ENCODE measurements at places on chromosomes 3 and 15.

- no peak for DNase-seq
These were observed 15.5 kb upstream of the ONECUT1 start for GRCh38 chr15:52805351-52806283.

DNA sequence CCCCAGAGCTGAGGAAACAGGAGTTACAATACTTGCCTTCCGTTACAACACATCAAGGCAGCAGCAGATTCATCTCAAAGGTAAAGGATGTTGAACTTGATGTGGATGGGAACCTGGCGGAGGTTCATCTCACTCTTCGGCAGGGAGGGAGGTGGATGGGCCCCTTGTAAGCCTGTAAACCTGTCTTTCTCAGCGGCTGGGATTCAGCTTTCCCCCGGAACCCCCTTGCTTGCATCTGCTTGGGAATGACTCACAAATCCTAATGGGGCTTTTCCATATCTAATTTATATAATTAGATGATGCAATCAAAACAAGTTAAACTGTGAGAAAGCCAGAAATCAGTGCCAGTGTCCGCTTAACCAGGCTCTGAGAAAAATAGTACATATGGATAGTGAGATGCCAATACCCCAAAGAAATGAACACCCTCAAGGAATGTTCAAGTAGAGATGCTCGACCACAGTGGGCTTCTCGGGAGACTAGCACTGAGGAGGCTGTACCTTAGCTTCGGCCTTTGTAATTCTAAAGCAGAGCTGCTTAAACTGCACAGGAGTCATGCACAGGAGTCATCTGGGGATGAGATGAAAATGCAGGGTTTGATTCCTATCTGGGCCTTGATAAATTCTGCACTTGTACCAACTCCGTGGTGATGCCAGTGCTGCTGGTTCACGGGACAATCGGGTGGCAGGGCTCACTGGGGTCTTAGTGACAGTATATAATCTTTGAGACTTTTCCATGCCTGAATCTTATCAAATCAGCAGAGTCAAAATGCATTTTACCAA, 2.2 kb upstream of the FAM240A start:
- DNase-seq = no peak

GRCh38 chr15:69814932-69815331, 282.8 kb downstream of the TLE3 start:
- no peak for DNase-seq

DNA sequence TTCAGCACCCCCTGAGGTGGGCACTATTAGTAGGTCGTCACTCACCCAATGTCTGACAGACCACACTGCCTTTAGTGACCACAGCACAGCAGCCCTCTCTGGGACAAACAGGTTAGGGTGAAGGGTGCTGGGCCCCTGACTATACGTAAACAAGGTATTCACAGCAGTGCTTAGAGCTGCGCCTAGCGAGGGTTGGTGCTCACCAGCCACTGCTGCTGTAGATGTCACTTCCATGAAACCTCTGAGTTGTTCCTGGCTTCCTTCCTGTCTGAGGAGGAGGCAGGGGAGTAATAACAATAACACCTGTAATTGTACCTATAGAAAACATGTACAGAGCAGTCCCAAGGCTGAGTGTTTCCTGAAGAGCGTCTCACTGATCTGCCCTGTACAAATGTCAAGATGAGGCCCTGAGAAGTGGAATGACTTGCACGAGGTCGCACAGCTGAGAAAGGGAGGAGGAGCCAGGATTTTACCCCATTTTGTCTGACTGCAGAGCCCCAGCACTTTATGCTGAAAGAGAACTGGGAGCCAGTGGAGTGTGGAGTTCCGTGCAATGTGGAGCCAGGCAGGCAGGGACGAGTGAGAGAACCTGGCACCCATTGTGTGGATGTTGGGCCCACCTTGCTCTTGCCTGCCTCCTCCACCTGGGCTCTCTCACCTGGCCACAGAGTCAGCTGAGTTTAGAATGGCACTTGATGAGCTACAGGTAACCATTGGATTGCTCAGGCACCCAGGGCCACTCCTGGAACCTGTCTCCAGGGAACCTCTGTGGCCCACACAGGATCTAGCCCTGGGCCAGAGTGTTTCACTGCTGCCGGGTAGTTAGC, 93.8 kb downstream of the DNAJB8 start:
- no peak for DNase-seq

GRCh38 chr15:58686286-58686685, 63.2 kb downstream of the ADAM10 start:
- DNase-seq = no peak

- DNase-seq = no peak
These were observed 3.6 kb upstream of the PTPN23 start for GRCh38 chr3:47377186-47377585.

DNA sequence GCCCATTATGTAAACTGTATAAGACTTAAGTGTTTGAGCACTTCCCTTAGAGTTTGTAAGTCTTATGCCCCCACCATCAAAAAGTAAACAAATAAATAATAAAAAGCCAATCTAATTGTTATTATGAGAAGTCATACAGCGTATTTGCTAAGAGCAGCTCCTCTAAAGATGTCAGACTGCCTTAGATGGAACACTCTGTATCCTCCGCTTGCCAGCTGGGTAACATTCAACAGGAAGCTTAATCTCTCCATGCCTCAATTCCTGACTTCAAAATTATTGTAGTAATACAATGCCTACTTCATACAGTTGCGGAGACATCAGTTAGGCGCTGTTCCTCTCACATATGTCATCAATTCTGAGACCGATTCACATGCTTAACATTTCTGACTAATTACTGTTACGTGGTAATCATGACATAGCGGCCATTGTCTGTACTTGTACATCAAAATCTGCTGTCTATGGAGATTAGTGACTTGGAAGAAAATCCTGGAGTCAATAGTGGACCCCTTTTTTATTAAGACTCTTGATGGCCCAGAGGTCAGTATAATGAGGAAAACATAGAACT, 417.7 kb downstream of the LPP start:
- no peak for DNase-seq

GRCh38 chr3:166837535-166837934, 542.6 kb downstream of the ZBBX start:
- DNase-seq = no peak

GRCh38 chr15:67076147-67076843, 10.9 kb downstream of the SMAD3 start:
- DNase-seq = no peak

DNA sequence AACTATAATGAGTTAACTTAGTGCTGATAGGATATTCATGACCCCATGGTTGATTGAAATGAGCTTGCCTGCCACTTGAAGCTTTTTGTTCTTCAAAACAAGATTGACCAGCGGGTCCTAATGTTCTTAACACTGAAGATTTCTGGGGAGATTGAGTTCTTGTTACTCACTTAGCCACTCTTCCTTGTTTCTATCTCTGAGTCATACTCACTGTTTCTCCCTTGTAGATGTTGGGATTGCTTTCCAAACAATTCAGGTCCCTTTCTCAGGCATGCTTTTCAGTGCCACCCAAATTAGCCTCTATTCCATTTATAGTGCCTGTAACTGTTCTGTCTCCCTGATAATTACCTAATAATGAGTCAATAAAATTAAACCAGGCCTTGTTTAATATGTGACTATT, 517.0 kb downstream of the SQOR start:
- DNase-seq = no peak

DNA sequence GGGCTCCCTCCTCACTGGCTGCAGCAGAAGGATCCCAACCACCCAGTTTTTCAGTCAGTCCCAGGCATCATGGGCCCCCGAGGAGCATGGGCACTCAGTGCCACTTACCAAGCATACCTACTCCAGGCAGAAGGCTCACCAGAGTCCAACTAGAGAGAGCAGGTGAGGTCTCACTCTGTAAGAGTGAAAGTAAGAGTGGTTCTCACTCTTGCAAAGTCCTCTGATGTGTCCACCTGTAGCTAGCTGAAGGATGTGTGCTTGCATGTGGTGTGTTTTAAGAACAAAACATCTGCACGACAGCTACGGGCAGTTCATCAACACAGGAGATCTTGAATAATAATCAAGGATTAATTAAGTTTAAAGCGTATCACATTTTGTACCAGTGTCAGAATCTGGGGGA, 49.7 kb downstream of the CCK start:
- no peak for DNase-seq

GRCh38 chr3:44179246-44179645, 62.4 kb upstream of the TOPAZ1 start:
- no peak for DNase-seq

- no peak for DNase-seq
These were observed 5.0 kb downstream of the SPRED1 start for GRCh38 chr15:38257676-38258075.

GRCh38 chr15:51237816-51238215, 100.6 kb downstream of the CYP19A1 start:
- DNase-seq = no peak

DNA sequence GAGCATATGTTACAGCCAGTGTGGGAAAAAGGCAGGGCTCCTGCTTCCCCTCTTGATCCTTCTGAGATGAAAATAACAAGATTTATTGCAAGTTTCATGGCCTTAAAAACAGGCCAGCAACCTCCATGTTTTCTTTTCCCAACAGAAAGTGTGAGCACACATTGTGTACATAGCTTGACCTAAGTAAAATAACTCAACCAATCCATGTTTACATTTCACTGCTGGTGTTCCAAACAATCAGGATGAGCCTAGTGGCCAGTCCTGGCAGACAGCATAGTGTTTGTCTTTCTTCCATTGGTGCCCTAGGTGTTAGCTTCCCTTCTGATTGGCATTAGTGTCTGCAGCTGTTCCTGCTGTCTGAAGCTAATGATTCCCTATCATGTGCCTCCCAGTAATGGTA, 847.7 kb downstream of the EPHA3 start:
- DNase-seq = no peak

- no peak for DNase-seq
These were observed 106.0 kb upstream of the TRIM42 start for GRCh38 chr3:140571836-140572235.

GRCh38 chr3:128426128-128426921, 40.4 kb downstream of the DNAJB8 start:
- no peak for DNase-seq

- no peak for DNase-seq
These were observed 25.9 kb downstream of the SNX33 start for GRCh38 chr15:75673426-75674235.

- DNase-seq = no peak
These were observed 136.9 kb downstream of the LEKR1 start for GRCh38 chr3:156963096-156963495.

- no peak for DNase-seq
These were observed 51.5 kb downstream of the TJP1 start for GRCh38 chr15:29770796-29771195.

- no peak for DNase-seq
These were observed 24.6 kb upstream of the DMXL2 start for GRCh38 chr15:51647128-51647562.

DNA sequence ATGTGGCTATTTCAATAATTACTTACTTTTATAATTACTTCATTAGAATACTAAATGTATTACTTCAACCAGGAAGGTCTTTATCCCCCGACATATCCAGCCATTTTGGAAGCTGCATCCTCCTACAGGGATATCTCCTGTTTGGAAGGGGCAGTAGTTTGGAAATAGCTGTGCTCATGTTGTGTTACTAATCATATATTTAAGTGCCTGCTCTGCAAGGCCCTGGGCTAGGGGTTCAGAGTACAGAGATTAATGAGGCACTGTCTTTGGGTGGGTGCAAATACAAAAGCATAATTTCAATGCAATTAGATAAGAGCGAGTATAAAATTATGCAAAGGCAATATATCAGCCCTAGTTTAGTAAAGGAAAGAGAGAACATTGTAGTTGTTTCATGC, 146.3 kb upstream of the RARB start:
- DNase-seq = no peak

- no peak for DNase-seq
These were observed 49.3 kb downstream of the C3orf70 start for GRCh38 chr3:185103359-185104127.

DNA sequence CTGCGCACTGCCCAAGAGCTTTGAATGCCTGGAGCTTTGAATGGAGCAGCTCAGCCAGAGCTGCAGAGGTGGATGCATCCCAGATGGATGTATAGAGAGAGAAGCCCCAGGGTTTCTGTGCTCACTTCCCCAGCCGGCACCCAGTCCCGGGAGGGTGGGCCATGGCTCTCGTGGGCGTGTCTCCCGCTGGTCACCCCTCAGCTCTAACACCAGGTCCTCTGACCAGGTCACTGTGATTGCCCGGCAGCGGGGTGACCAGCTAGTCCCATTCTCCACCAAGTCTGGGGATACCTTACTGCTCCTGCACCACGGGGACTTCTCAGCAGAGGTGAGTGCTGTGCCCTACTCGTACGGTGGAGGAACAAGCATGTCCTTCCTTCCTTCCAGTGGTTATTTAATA, 10.7 kb downstream of the TMEM43 start:
- DNase-seq = no peak

GRCh38 chr3:169662132-169662842, 1.2 kb downstream of the MECOM start:
- peak; percentile 97 for DNase-seq

GRCh38 chr3:8283193-8283592, 218.4 kb upstream of the LMCD1 start:
- no peak for DNase-seq

GRCh38 chr3:177622520-177622919, 425.2 kb upstream of the TBL1XR1 start:
- no peak for DNase-seq

- DNase-seq = no peak
These were observed 14.3 kb upstream of the SPRED1 start for GRCh38 chr15:38238311-38238710.

DNA sequence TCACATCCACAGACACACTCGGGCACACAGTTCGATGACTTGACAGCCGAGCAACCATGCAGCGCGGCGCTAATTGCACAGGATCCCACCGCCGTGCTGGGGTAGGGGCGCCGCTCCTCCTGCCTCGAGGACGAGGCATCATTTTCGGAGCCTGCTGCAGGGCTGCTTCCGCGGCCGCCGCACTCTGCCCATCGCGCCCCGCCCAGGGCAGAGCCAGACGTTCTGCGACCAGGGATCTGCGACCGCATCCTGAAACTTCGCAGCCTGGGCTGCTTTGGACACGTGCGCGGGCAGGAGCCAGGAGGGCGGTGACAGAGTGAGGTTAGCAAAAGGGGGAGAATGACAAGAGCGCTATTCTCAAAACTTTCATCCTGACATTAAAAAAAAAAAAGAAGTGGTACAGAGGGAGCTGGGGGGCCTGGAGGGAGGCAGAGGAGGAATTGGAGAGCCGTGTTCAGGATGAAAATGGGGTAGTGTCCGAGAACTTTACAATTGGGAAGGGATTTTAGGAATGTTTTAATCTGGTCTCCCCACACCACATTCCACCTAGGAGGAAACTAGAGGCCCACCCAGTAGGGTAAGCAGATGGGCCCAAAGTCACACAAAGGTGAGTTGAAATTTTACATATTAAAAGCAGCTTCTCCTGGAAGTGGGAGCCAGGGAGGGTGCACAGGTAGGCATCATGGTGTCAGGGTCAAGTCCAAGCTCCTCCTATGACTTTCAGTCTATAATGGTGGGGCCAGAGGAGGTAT, 15.9 kb downstream of the IGDCC3 start:
- no peak for DNase-seq

Measured in NCI-H1105 (cell line).